Esophagus squamous epithelium (tissue), 5 donors: ENCODE measurements at places on chromosomes 5 and 9. TPM values are rescaled to one million over a fixed set of nuclear protein-coding genes. Genes with fewer than 3 reads are reported as not detected.

The LRRC19 gene
- not detected for total RNA-seq

The SLCO6A1 gene
- total RNA-seq: not detected

The ANKRD55 gene
- total RNA-seq: not detected

The SPINK13 gene
- not detected for total RNA-seq

The OR13C5 gene
- total RNA-seq: not detected

The UHRF2 gene
- total RNA-seq: 12.9 TPM
